Fibroblast of upper back skin (primary cell): ENCODE measurements at places on chromosomes 16 and 17.
A peak's percentile ranks its signal among the peaks of the same experiment; 100 is the strongest.

DNA sequence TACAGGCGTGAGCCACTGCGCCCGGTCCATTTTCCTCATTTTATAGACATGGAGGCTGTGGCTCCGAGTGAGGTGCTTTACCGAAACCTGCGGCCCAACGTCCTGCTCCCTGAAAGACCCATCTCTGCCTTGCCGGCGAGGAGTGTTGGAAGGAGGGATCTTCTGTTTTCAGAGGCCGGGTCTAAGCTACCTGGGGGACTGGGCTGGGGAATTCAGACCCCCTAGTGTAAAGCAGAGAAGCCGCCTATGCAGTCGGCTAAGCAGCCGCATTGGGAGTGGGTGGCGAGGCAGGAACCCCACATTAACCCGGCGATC, 16.3 kb downstream of the MEOX1 start:
- no peak for DNase-seq

DNA sequence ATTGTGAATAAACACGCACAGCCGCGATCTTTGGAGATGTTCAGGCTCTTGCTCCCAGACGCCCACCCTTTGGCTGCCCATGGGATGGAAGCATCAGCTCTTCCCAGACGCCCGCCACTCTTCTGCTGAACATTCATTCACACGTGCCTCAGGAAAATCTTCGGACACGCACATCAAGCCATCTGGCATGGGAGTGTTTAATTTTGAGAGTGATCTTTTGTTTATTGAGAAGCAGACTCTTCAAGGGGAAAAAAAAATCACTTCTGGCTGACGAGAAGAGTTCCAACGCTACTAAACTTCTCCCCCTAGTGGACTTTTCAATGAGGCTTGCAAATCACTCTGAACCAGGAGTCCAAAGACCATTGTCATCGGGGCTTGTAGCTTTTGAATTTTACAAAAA, 62.0 kb upstream of the NUDT7 start:
- DNase-seq = peak; percentile 36

GRCh38 chr17:59619035-59619297, 729 bp upstream of the CLTC start:
- no peak for DNase-seq

DNA sequence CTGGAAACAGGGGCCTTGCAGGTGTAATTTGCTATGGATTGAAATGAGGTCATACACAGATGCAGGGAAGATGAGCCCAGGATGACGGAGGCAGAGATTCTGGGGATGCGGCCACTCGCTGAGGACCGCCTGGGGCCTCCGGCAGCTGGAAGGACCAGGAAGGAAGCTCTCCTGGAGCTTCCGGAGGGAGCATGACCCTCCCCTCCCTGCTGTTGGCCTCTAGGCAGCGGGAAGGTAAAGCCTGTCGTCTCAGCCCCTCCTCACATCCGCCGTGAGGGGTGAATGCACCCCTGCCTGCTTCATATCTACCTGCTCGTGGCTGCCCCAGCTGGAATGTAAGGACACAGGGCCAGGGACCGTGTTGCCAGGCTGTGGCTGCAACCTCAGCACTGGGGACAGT, 29.1 kb upstream of the ZNF469 start:
- DNase-seq = no peak

- no peak for DNase-seq
Observed at GRCh38 chr17:40027614-40028012, 12.4 kb downstream of the CSF3 start.

- DNase-seq = peak; percentile 41
Observed at GRCh38 chr17:72466199-72466598, 345.4 kb downstream of the SOX9 start.

GRCh38 chr17:74430706-74431567, 951 bp upstream of the GPRC5C start:
- peak; percentile 76 for DNase-seq

- DNase-seq = peak; percentile 32
Observed at GRCh38 chr17:66468241-66469087, 166.1 kb downstream of the PRKCA start.

- DNase-seq = no peak
Observed at GRCh38 chr17:29045734-29046472, 3.0 kb downstream of the PIPOX start.

GRCh38 chr17:8470447-8471047, 34.9 kb downstream of the NDEL1 start:
- no peak for DNase-seq

DNA sequence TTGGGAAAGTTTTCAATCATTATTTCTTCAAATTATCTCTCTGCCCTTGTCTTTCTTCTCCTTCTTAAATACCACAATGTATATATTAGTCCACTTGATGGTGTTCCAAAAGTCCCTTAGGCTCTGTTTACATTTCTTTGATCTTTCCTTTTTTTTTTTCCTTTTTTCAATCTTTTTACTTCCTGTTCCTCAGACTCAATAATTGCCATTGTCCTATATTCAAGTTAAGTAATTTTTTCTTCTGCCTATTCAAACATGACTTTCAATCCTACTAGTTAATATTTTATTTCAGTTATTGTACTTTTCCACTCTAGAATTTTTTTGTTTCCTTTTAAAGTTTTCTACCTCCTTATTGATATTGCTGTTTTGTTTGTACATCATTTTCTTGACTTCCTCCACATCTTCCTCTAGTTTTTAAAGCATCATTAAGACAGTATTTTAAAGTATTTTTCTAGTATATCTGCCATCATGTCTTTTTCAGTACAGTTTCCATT, 15.8 kb upstream of the UQCRC2 start:
- DNase-seq = no peak

DNA sequence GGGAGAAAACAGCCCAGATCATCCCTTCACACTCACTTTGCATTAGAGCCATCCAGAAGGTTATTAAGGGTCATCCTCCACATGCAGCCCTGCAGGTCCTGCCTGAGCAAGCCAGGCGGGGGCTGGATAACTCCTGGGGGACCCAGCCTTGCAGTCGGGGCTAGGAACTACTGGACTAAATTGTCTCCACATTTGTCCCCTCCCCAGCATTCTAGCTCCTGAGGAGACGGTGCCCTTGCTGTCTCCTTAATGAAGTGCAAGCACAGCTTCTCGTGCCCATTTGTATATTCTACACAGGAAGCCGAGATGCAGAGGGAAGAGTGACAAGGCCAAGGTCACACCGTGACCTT, 185.2 kb downstream of the C16orf95 start:
- no peak for DNase-seq

GRCh38 chr17:72359274-72359673, 238.5 kb downstream of the SOX9 start:
- DNase-seq = no peak

- no peak for DNase-seq
Observed at GRCh38 chr17:43880420-43880991, 26.8 kb downstream of the MPP2 start.

- DNase-seq = peak; percentile 27
Observed at GRCh38 chr16:46627746-46628145, 6.6 kb upstream of the SHCBP1 start.

- DNase-seq = no peak
Observed at GRCh38 chr16:68972013-68972412, 128.7 kb downstream of the TANGO6 start.

GRCh38 chr16:53482123-53482522, 20.9 kb downstream of the AKTIP start:
- DNase-seq = no peak

DNA sequence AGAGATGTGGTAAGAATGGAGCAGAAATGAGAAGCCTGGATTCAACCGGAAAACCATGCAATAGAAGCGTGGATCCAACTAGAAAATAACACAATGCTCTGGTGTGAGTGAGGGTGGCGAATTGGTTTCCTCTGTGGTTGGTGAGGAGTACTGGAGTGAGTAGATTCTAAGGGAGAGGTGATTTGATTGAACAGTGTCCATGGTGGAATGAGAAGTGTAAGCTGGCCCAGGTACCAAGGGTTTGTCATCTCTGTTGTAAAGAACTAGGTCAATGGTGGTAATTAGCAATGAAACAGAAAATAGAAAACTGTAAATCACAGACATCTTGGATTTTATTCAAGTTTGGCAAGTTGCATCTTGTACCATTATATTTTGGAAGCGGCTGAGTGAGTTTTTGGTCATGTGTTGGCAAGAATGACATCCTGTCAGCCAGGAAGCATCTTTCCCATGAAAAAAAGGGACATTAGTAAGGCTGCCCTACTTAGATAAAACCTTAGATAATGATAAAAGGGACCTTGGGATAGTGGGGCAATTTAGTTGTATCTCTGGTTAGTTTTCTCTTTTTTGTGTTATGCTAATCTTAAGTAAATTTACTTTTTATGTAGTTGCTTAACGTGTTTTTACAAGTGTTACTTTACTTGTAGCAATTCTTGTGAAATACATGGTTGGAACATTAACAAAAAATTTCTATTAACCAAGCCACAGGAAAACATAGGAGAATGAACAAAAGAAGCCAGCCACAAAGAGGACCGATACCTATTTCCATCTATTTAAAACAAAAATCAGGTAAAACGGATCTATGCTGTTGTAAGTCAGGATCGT, 20.9 kb downstream of the HSD17B2 start:
- DNase-seq = no peak

- no peak for DNase-seq
Observed at GRCh38 chr16:25256695-25257469, 763 bp downstream of the ZKSCAN2 start.

DNA sequence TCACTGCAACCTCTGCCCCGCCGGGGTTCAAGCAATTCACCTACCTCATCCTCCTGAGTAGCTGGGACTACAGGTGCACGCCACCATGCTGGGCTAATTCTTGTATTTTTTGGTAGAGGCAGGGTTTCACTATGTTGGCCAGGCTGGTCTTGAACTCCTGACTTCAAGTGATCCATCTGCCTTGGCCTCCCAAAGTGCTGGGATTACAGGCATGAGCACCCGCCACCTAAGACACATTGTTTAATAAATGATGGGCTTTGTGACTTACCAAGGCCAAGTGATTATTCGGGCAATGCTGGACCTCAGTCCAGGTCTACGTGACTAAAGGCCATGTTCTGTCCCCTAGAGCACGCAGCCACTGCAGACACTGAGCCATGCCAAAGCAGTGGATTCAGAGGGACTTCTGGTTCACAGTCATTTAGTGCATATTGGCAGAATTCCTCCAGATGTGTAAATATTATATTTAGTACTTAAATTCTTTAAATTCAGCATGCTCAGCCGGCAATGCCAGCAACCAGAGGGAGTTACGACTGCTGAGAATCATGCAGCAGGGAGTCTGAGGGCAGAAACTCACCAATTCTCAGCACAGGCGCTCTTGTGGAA, 4.8 kb upstream of the ERCC4 start:
- DNase-seq = no peak

- peak; percentile 97 for DNase-seq
Observed at GRCh38 chr16:65524997-65525396, 403.1 kb upstream of the CDH11 start.

GRCh38 chr17:82876602-82877379, 37.0 kb upstream of the ZNF750 start:
- DNase-seq = peak; percentile 63

DNA sequence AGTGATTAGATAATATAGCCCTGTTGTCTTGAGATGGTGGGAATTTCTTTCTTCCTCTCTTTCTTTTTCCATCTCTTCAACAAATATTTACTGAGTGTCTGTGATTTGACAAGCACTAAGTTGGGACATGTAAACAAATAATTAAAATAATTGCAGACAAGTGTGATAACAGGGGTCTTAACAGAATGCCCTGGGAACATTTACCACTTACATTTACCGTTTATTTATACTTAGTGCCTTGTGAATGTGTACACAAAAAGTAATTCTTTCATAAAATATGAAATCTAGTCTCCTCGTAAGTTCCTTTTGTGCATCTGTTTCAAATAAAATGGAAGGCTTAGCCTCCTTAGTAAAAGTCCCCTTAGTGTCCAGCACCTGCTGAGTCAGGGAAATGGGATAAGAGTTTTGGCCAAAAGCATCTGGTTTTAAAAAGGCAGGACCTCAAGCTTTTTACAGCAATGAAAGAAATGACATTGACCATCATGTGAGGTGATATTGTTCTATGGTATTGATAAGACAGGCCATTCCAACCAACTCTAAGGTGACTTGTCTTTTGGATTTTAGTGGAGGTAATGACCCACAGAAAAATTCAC, 188.2 kb downstream of the HS3ST3B1 start:
- no peak for DNase-seq

DNA sequence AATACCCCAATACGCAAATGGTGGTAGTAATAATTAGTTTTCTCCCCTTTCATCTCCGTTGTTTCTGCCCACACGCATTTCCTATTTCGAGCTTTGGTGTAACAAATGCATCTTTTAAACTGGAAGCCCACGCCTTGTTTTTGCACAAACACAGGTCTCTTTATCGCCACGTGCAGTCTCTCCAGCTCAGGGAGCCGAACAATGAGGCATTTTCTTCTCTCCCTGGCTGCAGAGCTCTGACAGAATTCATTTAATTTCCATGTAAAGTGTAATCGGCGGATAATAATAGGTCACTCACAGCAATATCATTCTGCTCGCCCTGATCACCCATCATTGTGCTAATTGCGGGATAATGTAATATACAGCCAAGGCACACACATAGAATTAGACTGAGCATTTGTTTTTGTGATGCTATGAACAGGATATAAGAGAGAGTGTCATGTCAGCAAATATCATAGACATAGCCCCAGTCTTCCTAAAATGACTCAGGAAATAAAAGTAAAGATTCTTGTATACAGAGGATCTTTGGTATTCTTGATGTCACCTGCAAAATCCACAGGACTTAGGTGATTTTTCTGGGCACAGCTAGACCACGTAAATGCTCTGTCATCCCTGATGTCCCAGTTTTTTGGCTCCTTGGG, 452.6 kb upstream of the CDH11 start:
- no peak for DNase-seq

DNA sequence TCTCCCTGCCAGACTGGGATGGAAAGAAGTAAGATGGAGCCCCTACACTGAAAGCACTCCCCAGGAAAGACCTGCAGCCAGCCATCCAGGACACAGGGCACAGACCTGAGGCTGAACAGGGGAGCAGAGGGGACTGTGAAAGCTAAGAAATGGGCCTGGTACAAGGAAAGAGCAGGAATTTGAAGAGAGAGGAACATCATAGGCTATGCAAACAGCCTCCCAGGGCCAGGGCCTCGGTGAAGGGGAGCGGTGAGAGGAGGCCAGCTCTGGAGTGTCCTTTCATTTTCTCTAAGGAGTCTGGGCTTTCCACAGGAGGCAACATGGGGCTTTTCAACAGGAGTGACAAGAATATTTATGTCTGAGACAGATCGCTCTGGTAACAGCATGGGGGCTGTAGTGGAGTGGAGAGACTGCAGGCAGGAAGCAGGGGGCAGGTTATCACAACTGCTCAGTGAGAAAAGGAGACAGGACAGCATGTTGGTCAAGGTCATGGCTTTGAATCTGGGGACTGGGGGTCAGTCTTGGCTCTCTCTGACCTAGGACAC, 50.1 kb downstream of the TOM1L2 start:
- DNase-seq = peak; percentile 69

GRCh38 chr17:64947152-64947551, 27.9 kb upstream of the LRRC37A3 start:
- no peak for DNase-seq
